ENCODE measurements at places on chromosomes 4 and X.

GRCh38 chr4:43564107-43564506 lies 671.6 kb downstream of the GRXCR1 start:
- no peak for DNase-seq

- DNase-seq, result no peak
Observed at GRCh38 chr4:173534434-173534833, 4.4 kb upstream of the HAND2 start.

GRCh38 chr4:63921561-63921960 lies 487.7 kb downstream of the TECRL start:
- no peak for DNase-seq

- DNase-seq, result no peak
Observed at GRCh38 chrX:115503099-115503498, 57.9 kb upstream of the PLS3 start.

DNA sequence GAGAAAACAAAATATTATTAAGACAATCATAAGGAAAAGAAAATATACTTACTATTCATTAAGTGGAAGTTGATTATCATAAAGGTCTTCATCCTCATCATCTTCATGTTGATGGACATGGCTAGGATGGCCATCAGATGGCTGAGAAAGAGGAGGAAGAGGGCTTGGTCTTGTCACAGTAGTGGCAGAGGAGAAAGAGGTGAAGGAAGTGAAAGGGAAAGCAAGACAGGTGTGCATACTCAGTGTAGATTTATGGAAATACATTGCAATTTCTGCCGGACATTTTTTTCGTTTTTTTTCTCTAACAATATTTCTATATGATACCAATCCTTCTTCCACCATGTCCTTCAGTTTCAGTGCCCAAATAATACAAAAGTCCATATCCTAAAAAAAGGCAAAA lies 1409.8 kb downstream of the PCDH7 start:
- DNase-seq, result no peak

- no peak for DNase-seq
Observed at GRCh38 chr4:183449193-183449882, 4.9 kb downstream of the CDKN2AIP start.

DNA sequence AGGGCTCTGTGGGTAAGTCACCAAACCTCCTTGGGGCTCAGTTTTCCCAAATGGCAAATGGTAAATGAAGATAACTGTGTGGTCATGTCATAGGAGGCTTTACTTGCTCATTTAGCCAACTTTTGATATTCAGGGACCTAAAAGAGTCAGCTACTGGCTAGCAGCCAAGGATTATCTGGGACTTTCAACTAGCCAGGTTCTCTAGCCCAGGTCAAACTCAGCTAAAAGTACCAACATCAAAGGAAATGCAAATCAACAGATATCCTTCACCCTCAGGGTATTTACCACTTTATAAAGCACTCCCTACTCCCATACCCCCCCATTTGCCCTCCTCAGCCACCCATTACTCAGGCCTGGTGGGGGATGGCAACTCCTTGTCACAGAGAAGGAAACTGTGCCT lies 7.5 kb downstream of the AMER1 start:
- no peak for DNase-seq

- DNase-seq, result no peak
Observed at GRCh38 chrX:46737462-46737861, 21.5 kb downstream of the SLC9A7 start.

DNA sequence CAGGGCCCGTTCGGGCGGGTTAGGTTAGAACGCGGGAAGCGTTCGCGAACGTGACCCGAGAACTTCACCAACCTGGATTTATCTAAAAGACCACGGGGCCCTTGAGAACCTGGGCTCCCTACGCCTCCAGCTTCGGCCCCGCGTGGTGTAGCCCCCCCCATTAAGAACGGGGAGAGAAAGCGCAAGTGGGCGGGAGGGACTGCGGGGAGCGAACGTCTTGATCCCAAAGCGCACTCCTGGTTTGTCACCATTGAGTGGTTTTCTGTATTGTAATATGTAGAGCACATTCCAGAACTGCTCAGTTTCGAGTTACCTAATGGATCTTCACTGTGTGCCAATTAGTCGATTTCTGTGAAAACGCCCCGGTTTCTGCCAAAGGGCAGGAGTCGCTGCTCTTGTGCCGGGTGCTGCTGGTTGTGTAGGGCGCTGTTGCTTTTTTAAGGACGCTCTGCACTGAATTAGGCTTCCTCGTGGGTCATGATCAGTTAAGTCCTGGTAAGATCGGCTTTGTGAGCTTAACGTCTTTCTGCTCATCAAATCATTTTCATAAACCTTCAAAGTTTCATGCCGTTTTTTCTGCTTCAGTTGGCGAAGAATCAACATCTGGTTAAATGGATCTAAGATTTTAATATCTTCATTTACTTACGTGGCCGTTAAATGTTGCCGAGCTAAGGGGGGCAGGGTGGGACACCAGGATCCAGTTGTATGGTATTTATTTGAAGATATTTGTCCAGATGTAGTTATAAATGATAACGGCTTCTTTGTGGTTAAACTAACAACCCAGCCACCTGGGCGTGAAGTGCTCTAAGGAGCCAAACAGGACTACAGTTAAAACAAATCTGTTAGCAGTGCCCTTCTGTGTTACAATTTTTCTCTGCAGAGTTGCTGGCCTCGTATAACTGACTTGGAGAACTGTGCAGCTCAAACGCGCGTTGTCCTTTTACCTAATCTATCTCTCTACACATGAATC lies 809 bp downstream of the MND1 start:
- peak; percentile 40 for DNase-seq

- DNase-seq, result no peak
Observed at GRCh38 chr4:81884986-81885385, 413.3 kb upstream of the RASGEF1B start.

- no peak for DNase-seq
Observed at GRCh38 chr4:142416711-142417275, 429.3 kb downstream of the INPP4B start.

- no peak for DNase-seq
Observed at GRCh38 chr4:76279462-76279861, 27.1 kb upstream of the STBD1 start.

DNA sequence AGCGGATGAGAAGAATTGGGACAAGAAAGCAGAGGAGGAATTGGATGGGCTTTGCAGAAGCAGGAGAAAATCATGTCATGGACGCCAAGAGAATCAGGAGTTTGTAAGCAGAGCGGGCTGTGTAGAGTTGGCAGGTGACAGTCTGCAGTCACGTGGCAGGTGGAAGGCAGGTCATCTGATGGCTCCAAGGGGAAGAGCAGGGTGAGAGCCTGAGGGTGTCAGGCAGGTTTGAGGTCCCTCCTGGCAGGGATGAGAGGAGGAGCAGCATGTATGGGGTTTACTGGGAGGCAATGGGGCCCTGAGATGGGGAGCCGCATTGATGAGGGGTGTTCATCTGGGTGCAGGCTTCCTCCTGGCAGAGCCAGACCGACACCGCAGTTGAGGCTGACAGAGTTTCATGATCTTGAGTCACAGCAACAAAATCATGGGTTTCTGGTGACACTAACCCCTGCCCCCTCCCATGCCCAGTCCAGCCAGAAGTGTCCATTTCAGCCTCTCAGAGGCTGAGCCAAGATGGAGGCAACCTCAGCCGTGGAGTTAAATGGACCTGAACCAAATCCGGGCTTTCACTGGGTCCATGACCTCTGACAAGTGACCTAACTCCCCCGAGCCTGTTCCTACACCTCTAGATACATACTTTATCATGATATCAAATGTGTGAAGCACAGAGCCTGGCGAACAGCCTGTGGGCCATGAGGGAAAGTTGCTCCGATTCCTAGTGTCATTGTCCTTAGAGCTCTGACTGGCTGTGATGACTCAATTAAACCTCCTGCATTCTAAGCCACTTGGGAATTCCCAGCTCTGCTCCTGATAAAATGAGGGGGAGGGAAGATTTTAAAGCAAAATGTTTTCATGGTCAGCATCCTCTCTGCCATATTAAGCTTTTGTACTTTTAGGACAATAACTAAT lies 36.1 kb downstream of the EVC start:
- DNase-seq, result no peak

DNA sequence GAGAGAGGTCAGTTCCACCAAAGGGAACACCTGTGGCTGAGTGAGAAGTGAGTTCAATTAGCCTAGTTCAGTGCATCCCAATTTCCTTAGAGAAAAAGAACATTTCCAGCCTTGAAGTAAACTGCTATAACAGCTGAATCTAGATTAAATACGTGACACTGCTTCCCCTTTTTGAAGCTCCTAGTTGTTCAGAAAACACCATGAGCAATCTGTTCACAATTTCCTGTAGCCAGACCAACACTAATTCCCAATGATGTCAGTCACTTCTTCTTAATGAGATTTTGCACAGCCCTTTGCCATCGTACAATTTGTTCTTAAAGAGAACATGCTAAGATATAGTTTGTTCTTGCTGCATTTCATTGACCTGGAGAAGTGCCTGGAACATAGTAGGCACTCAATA lies 144.6 kb upstream of the EDNRA start:
- no peak for DNase-seq

DNA sequence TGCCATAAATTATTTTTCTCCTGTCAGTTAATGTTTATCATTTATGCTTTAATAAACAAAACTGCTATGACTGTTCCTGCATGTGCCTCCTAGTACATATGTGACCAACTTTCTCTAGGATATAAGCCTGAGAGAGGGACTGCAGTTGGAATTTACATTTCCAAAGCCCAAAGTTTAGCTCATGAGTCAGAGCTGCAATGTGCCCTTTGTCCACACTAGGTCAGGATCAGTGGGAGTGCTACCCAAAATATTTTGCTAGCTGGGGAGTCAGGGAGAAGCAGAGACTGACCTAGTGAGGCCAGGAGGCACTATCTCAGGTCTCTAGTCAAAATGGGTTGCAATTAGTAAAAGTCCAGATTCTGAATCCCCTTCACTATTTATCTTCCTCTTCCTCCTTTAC lies 92.7 kb downstream of the AR start:
- DNase-seq, result no peak

DNA sequence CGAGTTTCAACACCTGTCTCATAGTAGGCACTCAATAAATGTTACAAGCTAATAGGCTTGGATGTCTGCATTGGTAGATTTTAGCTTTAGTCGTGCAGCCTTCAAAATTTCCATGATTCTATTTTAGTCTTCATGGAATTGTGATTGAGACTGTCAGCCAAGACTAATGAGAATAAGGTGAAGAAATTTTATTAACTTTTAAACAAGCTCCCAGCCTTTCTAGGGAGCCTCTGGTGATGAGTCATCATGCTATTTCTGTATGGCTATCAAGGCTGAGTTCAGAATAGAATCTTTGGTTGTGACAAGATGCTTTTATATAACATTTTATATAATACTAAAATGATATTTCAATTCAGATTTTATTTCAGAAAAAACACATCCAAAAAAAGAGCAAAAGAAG lies 685.8 kb downstream of the GABRG1 start:
- DNase-seq, result no peak

DNA sequence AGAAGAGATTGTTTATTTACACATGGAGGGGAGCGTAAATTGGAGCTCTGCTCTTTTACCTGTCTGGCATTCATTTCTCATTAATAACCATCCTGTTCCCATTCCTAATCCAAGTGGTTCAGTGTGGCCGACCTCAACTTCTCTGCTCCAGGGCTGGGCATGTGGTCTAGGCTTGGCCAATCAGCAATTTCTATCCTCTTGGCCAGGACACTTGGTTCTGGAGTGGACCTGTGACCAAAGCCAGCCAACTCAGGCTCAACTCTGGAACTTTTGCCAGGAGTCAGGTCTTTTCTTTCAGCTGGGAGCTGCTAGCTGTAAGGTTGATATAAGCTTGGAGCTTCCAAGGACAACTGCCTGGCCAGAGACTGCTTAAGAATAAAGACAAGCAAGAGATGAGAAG lies 15.6 kb upstream of the RASL11B start:
- DNase-seq, result no peak

DNA sequence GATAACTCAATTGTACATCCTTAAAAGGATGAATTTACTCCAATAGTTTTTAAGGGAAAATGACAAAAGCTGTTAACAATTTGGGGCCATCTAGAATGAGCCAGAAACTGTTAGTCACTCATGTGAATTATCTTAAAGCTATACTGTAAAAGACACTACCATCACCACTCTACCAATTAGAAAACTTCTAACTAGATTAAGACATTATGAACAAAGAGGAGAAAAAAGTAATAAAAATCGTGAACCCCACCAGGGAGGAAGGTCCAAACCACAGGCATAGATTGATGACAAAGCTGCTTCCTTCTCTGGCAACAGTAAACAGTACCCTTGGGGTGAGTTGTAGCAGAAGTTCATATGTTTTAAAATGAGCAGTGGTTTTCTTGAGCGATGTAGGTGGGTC lies 106.1 kb downstream of the PDGFC start:
- no peak for DNase-seq

GRCh38 chr4:85370400-85371032 lies 104.4 kb upstream of the ARHGAP24 start:
- no peak for DNase-seq

DNA sequence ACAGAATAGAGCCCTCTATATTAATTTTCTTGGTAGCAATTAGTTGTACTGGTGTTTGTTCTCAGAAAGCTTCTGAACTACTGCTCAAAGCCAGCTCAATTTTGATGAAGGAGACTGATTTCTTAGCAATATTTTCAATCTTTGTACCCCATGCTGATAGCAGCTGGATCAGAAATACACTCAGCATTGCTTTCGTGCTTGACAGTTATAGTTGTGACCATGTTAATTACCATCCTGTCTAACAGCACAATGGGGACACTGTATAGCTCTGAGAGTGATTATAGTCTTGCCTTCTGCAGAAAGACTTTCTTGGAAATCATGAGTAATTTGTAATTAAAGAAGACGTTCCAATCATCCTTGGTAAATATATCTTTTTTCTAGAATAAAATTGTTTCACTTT lies 79.7 kb upstream of the GNPDA2 start:
- no peak for DNase-seq

GRCh38 chrX:29419774-29420553 lies 795.4 kb upstream of the MAGEB2 start:
- no peak for DNase-seq

DNA sequence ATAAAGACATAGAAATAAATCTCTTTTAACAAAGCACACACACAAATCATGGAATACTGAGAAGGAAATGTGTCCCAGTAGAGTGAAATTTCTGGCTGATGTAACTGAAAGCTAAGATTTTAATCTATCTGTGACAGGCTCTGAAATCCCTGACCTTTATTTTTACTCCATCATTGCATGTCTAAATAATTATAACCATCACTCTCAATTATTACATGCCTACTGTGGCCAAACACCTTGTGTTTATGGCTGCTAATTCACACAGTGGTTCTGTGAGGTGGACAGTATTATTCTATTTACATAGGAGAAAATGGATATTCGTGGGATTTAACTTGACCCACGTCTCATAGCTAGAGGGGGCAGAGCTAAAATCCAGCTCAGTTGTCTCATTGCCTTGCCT lies 438.1 kb downstream of the TLL1 start:
- no peak for DNase-seq

- DNase-seq, result no peak
Observed at GRCh38 chr4:110106931-110107296, 91.5 kb downstream of the ELOVL6 start.

- no peak for DNase-seq
Observed at GRCh38 chr4:169293343-169294176, 22.8 kb upstream of the SH3RF1 start.

- no peak for DNase-seq
Observed at GRCh38 chr4:165388756-165389155, 9.9 kb downstream of the CPE start.
